SHP77 (cell line): ENCODE measurements at places on chromosomes 7 and 10.

DNA sequence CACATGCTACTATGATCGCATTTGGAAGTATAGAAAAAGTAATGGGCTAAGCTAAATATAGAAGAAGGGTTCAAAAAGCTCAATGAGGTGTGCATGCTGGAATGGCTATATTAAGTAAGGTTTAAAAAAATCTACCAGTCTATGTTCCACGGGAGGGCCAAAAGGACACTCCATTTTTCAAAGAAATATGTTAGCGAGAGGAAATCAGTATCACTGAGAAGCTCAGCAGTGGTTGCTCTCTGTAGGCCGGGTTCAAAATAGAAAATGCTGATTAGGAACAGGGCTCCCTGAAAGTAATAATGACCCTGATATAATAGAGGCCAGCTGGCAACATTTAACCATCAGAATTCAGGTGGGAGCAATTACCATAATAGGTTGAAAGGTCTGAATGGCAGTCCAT is 224.5 kb upstream of the SEMA3E start:
- DNase-seq, result no peak

DNA sequence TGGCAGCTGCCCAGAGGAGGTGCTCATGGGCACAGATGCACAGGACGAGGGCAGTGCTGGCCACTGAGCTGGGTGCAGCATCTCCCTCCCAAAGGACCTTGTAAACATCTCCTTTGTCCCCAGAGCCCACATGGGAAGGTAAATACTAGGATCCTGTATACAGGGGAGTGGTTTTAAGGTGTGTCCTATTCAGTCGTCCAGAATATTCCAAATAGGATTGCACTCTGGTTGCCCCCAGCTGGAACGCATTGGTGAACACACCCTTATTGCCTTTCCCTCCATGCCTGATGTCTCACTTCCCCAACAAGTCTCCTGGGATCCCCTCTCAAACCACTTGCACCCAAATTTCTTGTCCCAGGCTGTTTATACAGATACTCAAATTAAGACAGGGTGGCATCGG is 152.0 kb upstream of the PCBD1 start:
- DNase-seq, result no peak

DNA sequence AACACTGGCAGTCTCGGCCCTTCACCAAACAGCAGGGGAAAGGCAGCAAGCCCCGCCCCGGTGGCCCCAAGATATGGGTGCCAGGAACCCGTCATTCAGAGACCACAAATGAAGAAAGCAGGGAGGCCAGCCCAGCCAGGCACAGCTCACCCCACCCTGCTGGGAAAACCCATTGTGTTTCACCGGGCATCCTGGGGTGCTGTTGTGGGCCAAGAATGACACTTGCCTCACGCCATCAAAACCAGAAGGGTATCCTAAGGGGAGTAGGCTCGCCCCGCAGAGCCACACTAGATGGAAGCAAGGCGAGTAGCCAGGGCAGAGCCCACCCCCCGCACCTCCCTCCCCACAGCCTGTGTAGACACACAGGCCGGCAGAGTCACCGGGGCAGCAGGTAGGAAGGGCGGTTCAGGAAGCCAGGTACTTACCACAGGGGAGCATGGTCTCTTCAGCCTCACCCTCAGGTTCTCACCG is 72.5 kb upstream of the KCNMA1 start:
- DNase-seq, result no peak

DNA sequence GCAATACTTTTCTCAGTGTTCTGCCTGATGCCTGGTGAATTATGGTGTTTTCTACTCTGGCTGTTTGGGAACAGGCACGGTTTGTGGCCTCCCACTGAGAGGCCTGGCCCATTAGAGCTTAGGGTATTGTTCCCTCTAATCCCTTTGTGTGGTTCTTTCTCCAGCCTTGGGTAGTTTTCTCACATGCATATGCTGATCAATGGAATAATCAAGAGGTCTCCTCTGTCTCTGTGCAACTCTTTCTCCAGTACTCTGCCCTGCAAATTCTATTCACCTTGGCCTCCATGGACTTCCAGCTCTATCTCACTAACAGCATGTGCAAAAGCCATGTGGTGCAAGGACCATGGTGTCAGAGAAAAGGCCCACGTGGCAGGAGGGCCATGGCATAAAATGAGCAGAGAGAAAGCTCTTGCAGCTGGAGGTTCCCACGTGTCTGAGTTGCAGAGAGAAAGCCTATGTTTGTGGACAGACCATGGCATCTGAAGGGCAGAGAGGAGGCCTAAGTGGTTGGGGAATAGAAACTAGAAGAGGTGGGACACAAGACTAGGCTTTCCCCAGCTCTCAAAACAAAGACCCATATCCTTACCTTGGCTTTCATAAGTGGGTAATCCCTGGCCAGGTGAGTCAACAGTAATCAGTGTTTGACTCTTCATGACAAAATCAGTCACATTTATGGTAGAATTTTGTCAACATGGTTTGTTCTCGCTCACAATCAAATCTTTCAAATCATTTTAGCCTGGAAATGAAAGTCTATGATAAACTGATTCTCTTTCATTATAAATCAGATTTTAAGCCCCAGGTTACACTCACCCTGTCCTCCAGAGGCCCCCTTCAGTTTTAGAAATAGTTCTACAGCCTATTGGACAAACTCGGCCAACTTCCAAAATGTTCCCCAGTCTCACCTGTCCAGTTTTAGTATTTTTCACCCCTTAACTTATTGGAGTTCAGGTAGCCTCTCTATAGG is 17.3 kb downstream of the OPALIN start:
- no peak for DNase-seq

DNA sequence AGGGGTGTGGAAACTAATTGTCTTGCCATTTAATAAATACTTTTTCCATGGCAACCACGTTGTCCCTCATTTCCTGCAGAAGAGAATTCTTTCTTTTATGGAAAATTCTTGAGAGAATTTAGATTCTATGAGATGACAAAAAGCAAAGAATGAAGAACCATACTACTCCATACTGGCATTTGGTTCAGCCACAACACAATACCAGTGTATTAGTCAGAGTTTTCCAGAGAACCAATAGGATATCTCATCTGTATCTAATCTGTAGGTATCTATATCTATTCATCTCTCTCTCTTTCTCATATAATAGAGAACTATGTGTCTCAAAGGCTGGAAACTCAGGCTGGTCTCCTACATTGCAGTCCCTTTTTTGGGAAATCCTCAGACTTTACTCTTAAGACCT is 44.6 kb upstream of the NAMPT start:
- no peak for DNase-seq

GRCh38 chr10:14519785-14520184 is 189.1 kb upstream of the FRMD4A start:
- DNase-seq, result no peak

- no peak for DNase-seq
These were observed 353 bp downstream of the EPHB6 start for GRCh38 chr7:142855114-142855743.

DNA sequence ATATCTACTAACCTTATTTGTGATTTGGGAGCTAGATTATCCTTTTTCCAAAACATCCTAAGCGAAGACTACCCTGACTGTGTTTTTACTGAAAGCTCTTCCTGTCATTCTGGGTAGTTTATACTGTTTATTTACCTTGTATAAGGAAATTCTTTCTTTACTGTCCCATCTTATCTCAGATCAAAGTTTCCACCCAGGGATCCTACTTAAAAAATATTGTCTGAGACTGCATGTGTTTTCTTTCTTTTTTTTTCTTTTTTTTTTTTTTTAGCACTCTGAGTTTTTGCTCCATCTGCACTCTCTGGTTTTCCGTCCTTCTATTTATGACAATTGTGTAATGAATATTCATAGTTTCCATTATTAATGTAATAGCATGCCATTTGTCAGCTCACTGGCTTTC is 26.5 kb downstream of the CDK14 start:
- DNase-seq, result no peak

- no peak for DNase-seq
These were observed 1.2 kb upstream of the WNT2 start for GRCh38 chr7:117323851-117324711.

DNA sequence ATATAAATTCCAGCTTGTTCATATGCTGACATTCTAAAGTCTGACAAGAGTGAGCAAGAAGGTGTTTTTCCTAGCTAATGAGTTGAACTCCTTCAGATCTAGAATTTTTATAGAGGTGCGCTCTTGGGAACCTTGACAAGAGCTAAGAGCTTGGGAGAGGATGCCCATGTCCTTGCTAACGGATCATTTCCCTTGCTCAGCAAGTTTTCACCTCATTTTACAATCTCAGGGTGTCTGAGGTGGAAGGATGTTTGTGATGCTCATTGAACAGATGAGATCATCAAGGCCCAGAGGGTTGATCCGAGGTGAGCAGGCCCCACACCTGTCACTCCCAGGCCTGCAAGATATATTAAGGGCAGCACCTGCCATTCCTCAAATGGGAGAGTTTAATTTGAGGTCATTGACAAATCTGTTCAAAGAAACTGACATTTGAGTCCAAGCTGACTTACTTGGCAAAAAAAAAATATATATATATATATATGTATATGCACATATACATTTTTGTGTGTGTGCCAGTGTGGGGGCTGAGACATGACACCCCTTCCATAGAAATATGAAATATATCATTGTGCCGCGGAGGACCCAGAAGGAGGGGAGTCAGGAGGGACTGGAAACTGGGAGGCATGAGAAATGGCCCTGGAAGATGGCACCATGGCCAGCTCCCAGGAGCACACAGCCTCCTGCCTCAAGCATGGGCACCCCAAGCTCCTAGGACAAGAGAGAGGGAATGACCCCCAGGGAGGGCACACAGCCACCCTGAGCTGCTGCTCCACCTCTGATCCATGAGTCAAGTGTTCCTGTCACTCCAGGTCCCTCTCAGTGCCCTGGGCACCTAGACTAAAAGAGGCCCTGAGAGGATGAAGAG is 17.3 kb upstream of the TMEM72 start:
- no peak for DNase-seq

DNA sequence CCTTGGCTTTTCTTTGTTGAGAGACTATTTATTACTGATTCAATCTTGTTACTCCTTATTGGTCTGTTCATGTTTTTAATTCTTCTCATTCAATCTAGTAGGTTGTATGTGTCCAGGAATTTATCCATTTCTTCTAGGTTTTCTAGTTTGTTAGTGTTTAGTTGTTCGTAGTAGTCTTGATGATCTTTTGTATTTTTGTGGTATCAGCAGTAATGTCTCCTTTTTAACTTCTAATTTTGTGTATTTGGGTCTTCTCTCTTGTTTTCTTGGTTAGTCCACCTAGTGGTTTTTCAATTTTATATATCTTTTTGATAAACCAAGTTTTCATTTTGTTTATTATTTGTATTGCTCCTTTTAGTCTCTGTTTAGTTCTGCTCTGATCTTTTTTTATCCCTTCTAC is 546.9 kb upstream of the TPK1 start:
- no peak for DNase-seq

DNA sequence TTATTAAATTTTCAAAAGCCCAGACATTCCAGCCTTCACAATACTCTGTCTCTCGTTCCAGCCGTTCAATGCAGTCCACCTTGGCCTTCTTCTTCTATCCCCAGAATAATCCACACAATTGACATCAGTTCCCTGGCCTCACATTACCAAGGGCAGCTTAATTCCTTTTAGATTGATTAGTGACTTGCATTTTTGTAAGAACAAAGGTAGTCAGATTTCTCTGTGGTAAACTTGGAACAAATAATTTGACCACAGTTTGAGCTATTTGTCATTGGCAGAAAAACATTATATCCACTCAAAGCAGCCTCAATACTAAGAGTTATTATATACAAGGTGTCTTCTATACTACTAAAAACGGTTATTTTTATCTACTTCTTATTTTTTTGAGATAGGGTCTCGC is 5.1 kb upstream of the CYTH3 start:
- DNase-seq, result no peak

DNA sequence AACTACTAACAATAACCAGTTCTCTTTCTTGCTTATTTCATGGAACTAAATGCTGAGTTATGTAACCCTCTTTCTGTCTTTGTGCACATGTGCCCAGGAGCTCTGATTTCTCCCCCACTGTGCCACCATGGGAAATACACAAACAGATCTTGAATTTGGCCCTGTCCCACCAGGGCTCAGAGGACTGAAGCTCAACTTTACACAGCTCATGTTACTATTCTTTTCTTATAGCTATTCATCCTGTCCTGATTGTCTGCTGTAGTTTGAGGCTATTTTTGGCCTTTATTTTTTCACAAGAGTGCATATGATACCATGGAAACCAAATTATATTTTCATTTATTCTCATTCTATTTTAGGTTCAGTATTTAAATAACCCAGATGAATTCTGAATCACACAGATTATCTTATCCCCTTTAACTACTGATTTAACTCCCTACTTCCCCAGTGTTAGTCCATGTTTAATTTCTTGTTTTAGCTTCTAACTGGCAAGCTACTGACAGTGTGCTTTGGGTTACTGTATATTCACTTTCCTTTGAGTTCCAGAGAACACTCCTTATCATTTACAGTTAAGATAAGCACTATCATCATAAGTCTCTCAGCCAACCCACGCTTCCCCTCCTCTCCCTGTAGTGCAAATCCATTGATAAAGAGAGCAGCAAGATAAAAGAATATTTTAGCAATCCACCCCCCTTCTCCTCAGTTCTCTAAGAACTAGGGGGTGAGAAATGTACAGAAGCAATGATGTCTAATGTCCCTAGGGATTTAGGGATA is 71.8 kb upstream of the GSDME start:
- no peak for DNase-seq

DNA sequence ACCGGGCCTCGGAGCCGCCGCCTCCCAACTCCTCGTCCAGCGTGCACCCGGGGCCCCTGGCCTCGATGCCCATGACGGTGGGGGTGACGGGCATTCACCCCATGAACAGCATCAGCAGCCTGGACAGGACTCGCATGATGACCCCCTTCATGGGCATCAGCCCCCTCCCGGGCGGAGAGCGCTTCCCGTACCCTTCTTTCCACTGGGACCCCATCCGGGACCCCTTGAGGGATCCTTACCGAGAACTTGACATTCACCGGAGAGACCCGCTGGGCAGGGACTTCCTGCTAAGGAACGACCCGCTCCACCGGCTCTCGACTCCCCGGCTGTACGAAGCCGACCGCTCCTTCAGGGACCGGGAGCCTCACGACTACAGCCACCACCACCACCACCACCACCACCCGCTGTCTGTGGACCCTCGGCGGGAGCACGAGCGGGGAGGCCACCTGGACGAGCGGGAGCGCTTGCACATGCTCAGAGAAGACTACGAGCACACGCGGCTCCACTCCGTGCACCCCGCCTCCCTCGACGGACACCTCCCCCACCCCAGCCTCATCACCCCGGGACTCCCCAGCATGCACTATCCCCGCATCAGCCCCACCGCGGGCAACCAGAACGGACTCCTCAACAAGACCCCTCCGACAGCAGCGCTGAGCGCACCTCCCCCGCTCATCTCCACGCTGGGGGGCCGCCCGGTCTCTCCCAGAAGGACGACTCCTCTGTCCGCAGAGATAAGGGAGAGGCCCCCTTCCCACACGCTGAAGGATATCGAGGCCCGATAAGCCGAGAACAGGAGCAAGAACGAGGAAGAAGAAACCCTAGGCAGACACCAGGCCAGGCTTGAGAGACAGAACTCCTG is 341.5 kb upstream of the GALNT17 start:
- no peak for DNase-seq

- no peak for DNase-seq
These were observed 119.3 kb downstream of the SRPK2 start for GRCh38 chr7:105269397-105269796.

DNA sequence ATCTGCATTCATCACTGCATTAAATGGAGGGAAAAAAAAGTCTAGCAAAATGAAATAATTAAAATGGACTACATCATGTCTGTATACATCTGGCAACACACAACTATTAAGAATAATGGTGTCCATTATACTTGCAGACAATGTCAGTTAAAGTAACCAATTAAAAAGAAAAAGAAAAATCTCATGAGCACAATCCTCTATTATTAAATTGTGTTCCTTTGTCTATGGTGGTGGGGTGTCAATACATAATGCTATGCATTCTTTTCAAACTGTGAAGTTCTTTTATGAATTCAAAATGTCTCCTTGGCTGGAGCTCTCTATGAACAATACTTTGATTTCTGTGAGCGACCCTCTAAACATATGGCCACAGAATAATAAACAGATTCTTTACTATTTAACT is 63.5 kb downstream of the NRP1 start:
- no peak for DNase-seq
